MCF 10A (cell line): ENCODE measurements at places on chromosomes 11 and 22. TPM values are rescaled to one million over a fixed set of nuclear protein-coding genes. Genes with fewer than 3 reads are reported as not detected.

Gene NPAT
- total RNA-seq = 10.2 and 11.0 TPM in 2 replicates

GRCh38 chr11:36278531-36279282 is 10.5 kb downstream of the COMMD9 start:
- peaks cover 9% of the 10 kb centered on the region for H3K4me1 ChIP-seq
- no peak overlapping the region for H3K4me3 ChIP-seq
- peaks cover 45% of the 10 kb centered on the region for H3K36me3 ChIP-seq

- peak; percentile 86 for DNase-seq
- H3K4me1 ChIP-seq = peaks cover 3% of the 10 kb centered on the region
- peaks cover 38% of the 10 kb centered on the region for H3K36me3 ChIP-seq
- H3K27ac ChIP-seq = peak within 1 kb of the TSS; percentile 88
- no peaks in the 10 kb centered on the region for H3K27me3 ChIP-seq
- H3K4me3 ChIP-seq = peak within 1 kb of the TSS; percentile 85
These were observed at the start of gene CAPN1 for GRCh38 chr11:65181569-65182257. Gene CAPN1 (plus strand): TSS chr11:65181928. CDS start chr11:65182702, 774 bp downstream.

DNA sequence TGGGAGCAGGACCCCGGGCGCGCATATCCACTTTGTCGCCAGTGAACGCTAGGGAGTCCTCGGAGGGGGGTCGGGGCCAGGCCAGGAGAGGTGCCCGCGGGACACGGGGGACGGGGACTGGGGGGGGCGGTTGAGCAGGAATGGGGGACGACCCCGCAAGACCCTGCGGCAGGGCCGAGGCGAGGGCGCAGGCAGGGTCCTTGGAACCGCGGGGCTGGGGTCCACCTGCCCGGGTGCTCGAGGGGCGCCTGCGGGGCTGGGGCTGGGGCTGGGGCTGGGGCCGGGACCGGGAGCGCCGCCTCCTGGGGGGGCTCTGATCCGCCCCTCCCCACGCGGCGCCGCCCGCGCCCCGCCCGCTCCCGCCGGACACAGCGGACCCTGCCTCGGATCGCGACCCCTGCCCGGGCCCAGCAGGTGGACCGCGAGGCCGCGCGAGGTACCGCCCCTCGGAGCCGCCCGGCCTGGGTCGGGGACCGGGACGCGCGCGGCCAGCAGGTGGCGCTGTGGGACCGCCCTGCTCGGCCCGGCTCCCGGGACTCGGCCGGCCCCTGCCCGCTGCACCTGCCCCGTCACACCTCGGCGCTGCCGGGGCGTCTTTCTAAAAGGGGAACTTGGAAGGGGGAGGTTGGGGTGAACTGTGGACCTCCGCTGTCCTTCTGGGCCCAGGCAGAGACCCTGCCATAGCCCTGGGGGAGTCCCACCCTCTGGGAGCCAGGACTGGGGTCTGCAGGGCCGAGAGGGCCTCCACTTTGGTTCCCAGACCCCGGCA is 11.0 kb downstream of the CRELD2 start:
- no peaks in the 10 kb centered on the region for H3K27me3 ChIP-seq
- no peak overlapping the region for H3K4me3 ChIP-seq
- peak; percentile 56 for DNase-seq
- H3K36me3 ChIP-seq = peaks cover 25% of the 10 kb centered on the region
- peaks cover 12% of the 10 kb centered on the region for H3K4me1 ChIP-seq
- no peak overlapping the region for H3K27ac ChIP-seq

Gene LRRC74B
- total RNA-seq = not detected in 2 replicates

GRCh38 chr11:73554671-73555320 is 43.1 kb downstream of the FAM168A start:
- no peak overlapping the region for H3K27ac ChIP-seq
- H3K4me1 ChIP-seq = no peaks in the 10 kb centered on the region
- no peak for DNase-seq

- H3K27me3 ChIP-seq = peaks cover 75% of the 10 kb centered on the region
- no peaks in the 10 kb centered on the region for H3K36me3 ChIP-seq
- H3K27ac ChIP-seq = no peak within 1 kb of the TSS
- H3K4me1 ChIP-seq = no peaks in the 10 kb centered on the region
- DNase-seq = peak; percentile 50
These were observed at the start of gene SLC5A1 for GRCh38 chr22:32042924-32043323. Gene SLC5A1 (plus strand): TSS chr22:32043261. CDS start chr22:32043282, 21 bp downstream.

GRCh38 chr11:106794058-106794457 is 224.2 kb downstream of the GUCY1A2 start:
- H3K4me1 ChIP-seq = peaks cover 13% of the 10 kb centered on the region
- H3K27me3 ChIP-seq = no peaks in the 10 kb centered on the region
- H3K27ac ChIP-seq = no peak overlapping the region
- H3K36me3 ChIP-seq = no peaks in the 10 kb centered on the region
- H3K4me3 ChIP-seq = no peak overlapping the region

DNA sequence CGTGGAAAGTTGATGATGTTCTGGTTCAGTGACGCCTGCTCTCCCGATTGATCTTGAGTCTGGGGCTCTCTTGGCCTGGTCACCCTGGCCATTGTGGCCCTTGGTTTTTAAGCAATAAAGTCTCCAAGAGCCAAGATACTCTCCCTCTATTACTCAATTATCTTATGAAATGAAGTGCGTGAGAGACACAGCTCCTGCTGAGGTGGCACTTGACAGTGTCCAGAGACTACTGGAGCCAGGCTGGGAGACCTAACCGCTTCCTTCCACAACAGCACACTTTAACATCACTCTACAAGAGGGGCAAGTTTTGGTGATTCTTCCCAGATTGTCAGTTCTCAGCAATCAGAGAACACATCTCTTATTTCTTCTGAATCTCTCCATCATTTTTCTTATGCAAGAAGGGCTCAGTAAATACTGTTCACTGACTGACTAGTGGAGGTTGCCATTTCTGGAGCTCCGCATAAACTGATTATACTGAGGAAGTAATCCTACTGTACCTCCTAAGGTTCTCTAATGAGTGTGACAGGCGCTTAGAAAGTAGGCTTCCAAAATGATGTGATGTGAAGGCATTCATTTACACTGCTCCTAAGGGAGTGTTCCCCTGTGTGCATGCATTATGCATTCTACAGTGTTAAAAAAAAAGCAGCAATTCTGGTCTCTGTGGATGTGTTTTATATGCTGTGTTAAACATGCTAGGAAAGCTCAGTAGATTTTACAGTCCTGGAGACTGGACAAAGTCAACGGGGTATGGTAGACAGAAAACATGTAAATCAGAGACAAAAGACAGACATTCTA is 968.0 kb downstream of the OPCML start:
- no peak overlapping the region for H3K27ac ChIP-seq
- H3K27me3 ChIP-seq = no peaks in the 10 kb centered on the region
- no peak for DNase-seq
- no peak overlapping the region for H3K4me3 ChIP-seq
- H3K4me1 ChIP-seq = no peaks in the 10 kb centered on the region

DNA sequence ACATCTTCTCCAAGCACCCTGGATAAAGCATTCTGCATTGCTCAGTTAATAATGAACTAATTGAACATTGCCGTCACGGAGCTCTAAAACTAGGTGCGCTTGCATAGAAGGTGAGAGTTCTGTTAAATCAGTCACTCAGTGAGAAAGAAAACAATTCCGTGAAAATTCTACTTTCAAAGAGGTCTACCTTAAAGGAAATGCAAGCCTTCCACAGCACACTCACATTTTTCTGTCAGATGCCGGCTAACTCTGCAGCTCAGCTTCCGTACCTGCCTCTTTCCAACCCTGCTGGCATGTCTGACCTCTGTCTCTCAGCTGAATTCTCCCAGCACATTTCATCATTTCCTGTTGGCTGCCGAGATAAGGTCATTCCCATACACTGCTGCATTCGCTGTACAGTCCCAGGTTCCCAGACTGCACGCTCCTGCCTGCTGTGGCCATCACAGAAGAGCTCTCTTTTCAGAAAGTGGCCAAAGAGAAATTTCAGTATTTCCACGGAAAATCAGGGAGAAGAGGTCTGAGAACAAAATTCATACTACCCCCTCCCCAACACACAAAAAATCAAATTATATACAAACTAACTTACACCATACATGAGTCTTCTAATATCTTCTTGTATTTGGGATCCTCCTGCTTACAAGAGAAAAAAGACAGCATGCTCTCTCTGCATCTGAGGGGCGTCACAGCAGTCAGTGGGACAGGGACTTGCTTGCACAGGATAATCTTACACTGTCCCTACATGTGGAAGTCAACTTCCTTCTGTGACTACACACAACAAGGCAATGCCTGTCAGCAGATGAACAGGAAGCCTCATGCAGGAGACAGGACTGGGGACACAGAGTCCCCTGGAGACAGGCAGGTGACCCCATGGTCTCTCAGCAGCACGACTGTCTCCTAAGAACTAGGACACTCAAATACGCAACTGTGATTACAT is 55.1 kb downstream of the PACSIN2 start:
- H3K4me3 ChIP-seq = peak overlapping the region; percentile 79
- H3K27ac ChIP-seq = peak overlapping the region; percentile 80
- H3K36me3 ChIP-seq = peaks cover 26% of the 10 kb centered on the region

Gene TEX54
- not detected in 2 replicates for total RNA-seq

DNA sequence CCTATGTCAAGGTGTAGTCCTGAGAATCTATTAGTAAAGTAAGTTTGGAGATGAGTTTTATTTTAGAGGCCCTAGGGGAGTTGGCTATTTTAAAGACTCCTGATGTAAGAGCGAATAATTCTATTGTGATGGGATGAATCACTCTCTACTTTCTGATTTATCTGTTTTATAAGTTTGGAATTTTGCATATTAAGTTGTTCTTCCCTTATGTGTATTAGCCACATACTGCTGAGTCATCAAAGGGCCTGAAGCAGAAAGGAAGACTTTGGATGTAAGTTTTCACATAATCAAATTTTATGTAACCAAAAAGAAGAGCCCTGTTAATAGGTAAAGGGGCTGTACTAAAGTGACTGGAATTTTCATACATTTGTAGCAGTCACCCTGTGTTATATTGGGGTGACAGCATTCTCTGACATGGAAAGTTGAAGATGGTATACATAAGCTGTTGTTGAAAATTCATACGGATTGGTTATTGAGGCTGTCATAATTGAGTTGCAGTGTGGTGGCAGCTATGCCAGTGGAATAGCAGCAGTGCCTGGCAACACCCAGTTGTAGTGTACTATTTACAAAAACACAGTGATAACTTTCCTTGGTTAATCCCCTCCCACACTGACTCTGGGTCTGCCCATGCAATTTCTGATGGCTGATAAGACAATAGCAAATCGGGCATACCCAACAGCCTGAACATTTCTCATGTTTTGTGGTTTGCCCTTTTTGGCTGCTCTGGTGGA is 90.6 kb upstream of the NTM start:
- no peak for DNase-seq
- no peak overlapping the region for H3K4me3 ChIP-seq
- no peak overlapping the region for H3K27ac ChIP-seq
- H3K36me3 ChIP-seq = no peaks in the 10 kb centered on the region

Gene C1QTNF5
- not detected in 2 replicates for total RNA-seq

- no peak overlapping the region for H3K4me3 ChIP-seq
- peaks cover 7% of the 10 kb centered on the region for H3K36me3 ChIP-seq
- no peak overlapping the region for H3K27ac ChIP-seq
- peaks cover 11% of the 10 kb centered on the region for H3K4me1 ChIP-seq
These were observed 94.5 kb upstream of the FGF3 start for GRCh38 chr11:69913591-69914285.

Gene OR6A2
- total RNA-seq = 0.17 and 0.28 TPM in 2 replicates

DNA sequence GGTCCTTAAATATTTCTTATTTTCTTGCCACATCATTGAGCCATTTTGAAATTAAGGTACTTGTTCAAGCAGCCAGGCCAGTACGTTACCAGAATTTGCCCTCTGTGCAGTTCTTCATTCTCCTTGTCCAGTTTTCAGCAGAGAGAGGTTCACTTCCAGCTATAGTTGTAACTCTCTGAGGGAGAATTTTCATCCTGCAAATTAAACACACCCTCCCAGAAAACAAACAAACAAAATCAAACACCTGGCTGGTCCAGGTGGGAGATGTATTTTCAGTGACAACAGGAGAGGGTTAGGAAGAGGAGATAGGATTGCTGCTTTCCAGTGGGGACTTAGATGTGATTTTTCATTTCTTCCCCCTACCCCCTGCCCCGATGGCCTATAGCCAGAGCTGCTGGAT is 45.0 kb downstream of the LHFPL7 start:
- H3K27me3 ChIP-seq = no peaks in the 10 kb centered on the region
- no peaks in the 10 kb centered on the region for H3K4me1 ChIP-seq
- no peaks in the 10 kb centered on the region for H3K36me3 ChIP-seq
- DNase-seq = no peak
- H3K27ac ChIP-seq = no peak overlapping the region

DNA sequence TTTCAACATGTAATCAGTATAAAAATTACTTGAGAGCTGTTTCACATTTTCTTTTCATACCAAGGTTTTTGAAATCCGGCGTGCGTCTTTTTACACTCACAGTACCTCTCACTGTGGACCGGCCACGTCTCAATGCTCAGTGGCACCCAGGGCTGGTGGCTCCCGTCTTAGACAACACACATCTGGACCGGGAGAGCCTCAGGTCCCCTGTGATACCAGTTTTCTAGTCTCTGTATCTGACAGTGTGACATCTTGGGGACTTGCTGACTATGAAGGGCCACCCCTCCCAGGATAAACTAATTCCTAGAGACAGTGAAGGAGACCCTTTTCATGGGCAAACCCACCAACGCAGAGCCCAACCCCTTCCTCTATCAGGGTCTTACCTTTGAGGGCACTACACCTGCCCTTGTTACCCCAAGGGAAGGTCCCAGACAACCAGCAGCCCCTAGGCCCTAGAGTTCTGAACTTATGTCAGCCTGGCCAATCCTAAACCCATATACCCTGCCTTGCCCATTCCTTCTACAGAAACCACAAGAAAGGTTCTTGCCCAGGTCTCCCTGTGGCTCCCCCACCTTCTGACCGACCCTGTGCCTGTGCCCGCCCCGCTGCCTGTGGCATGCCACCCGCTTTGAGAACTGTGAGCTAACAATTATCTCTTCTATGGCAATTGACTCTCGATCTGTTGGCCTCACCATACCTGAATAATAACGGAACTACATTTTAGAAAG is 6.1 kb upstream of the ASCL2 start:
- no peaks in the 10 kb centered on the region for H3K36me3 ChIP-seq
- peaks cover 50% of the 10 kb centered on the region for H3K27me3 ChIP-seq
- no peaks in the 10 kb centered on the region for H3K4me1 ChIP-seq
- no peak overlapping the region for H3K27ac ChIP-seq

Gene DDIAS
- total RNA-seq = 3.6 and 7.7 TPM in 2 replicates

GRCh38 chr11:95255251-95256145 is 24.5 kb upstream of the SESN3 start:
- no peak overlapping the region for H3K27ac ChIP-seq
- no peaks in the 10 kb centered on the region for H3K36me3 ChIP-seq
- H3K27me3 ChIP-seq = no peaks in the 10 kb centered on the region
- no peak for DNase-seq
- no peak overlapping the region for H3K4me3 ChIP-seq
- peaks cover 5% of the 10 kb centered on the region for H3K4me1 ChIP-seq

- no peak overlapping the region for H3K4me3 ChIP-seq
- peaks cover 16% of the 10 kb centered on the region for H3K27me3 ChIP-seq
These were observed 162.5 kb upstream of the CCDC90B start for GRCh38 chr11:83448686-83449085.

Gene ADM2
- 35.4 and 39.7 TPM in 2 replicates for total RNA-seq

- H3K4me3 ChIP-seq = no peak overlapping the region
- no peaks in the 10 kb centered on the region for H3K27me3 ChIP-seq
- DNase-seq = no peak
These were observed 9.6 kb downstream of the DENND6B start for GRCh38 chr22:50317178-50317577.

GRCh38 chr11:1192741-1193325 is 30.0 kb upstream of the MUC5B start:
- no peaks in the 10 kb centered on the region for H3K27me3 ChIP-seq
- H3K4me1 ChIP-seq = no peaks in the 10 kb centered on the region
- H3K4me3 ChIP-seq = no peak overlapping the region
- no peak for DNase-seq
